ENCODE measurements at places on chromosomes 2 and 18.

- no peak for DNase-seq
These were observed 190.2 kb downstream of the INHBB start for GRCh38 chr2:120536141-120536540.

DNA sequence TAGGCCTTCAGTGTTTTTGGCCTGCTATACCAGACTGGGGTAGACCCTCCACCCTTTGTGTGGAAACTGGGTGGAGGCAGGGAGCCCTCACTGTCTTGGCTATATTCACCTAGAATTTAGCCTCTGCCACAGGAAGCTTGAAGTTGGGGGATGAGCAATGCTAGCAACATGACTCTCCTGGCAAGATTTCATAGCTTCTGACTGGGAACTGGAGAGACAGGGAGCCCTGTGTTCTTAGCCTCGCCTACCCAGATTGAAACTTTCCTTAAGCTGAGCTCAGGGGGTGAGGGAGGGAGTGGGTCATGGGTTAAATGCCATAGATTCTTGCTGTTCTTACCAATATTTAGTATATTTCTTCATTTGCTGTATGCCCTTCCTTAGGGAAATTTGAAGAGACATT, 46.8 kb upstream of the FAM98A start:
- DNase-seq: peak; percentile 29

DNA sequence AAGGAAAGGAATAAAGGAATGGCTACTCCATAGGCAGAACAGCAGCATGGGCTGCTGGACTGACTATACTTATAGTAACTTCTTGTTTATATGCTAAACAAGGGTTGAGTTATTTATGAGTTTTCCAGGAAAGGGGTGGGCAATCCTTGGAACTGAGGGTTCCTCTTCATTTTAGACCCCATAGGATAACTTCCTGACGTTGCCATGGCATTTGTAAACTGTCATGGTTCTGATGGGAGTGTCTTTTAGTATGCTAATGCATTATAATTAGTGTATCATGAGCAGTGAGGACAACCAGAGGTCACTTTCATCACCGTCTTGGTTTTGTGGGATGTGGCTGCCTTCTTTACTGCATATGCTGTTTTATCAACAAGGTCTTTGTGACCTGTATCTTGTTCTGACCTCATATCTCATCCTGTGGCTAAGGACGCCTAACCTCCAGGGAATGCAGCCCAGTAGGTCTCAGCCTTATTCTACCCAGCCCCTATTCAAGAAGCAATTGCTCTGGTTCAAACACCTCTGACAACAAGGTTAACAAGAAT, 98.6 kb upstream of the CABLES1 start:
- no peak for DNase-seq

GRCh38 chr2:208620487-208620978, 213.9 kb downstream of the PTH2R start:
- DNase-seq: no peak

- DNase-seq: no peak
These were observed 61.2 kb downstream of the MSH6 start for GRCh38 chr2:47844162-47844561.

DNA sequence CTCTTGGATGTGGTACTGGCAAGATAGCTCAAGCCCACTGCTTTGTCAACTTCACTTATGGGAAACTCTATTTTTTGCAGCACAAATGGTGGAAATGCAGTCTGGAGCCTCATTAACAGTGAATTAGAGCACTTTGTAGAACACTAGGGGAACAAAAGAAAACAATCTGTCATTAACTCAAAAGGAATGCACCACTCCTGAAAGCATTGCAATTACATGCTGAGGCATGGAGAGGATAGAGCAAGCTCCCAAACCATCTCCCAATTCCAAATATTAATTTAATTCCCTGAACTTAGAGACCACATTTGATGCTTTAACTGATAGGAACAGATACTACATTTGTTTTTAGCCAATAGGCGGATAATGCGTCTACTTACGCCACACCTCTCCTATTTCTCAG, 32.8 kb upstream of the TANC1 start:
- no peak for DNase-seq

DNA sequence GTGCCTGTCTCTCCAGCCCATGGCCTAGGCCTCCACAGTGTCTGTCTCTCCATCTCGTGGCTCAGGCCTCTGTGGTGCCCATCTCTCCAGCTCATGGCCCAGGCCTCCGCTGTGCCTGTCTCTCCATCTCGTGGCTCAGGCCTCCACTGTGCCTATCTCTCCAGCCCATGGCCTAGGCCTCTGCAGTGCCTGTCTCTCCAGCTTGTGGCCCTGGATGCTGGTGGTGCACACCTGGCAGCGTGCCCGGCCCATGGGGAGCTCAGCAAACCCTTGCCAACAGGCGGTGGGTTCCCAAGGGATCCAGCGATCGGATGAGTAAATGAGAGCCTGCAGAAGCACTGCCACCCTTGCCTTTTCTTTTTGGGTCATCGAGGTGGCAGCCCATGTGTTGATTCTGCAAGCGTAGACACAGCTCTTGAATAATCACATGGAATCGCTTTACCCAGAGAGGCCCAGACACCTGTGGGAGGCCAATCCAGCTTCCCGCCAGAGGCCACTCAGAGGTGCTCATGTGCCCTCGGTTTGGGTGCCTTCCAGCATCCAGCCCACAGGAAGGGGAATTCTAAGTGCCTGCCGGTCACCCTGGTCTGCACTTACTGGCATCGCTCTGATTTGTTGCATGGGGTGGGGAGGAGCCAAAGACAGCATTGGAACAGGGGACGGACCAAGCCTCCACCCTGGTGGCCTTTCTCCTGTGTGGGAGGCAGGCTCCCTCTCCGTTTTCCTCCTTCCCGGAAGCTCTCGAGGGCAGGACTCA, 101.8 kb upstream of the HDAC4 start:
- no peak for DNase-seq

GRCh38 chr2:20900052-20900636, 77.2 kb upstream of the LDAH start:
- DNase-seq: no peak

DNA sequence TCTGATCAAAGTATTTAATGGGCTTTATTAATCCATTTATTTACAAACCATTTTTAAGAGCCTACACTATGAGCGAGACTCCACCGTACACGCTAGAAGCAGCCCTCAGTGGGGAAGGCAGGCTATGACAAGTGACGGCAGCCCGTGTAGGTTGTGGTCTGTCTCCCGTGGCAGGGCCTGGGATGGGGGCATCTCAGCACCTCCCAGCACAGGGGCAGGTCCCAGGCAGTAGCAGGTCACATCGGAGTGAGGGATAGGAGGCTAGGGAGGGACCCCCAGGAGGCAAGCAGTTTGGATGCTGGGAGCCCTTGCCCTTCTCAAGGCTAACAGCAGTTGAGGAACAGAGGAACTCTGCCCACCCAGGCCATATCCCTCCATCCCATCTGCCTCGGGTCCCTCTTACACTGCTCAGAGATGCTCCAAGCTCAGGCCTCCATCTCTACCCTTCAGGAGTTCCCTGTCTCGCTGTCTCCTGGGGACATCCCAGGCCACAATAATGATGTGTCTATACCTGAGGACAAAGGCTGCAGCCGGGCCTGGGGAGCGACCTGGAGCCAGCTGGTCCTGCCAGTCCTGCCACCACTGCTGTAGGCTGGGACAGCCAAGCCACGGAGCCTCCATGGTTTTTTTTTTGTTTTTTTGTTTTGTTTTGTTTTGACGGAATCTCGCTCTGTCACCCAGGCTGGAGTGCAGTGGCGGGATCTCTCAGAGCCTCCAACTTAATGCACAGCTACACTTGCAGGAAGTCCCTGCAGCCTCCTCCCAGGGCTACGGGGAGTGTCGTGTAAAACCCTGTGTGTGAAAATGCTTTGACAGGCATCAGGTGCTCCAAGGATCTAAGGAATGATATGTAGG, 92.0 kb downstream of the NDUFA10 start:
- DNase-seq: no peak
